ENCODE measurements at places on chromosomes 6 and 20.
A peak's percentile ranks its signal among the peaks of the same experiment; 100 is the strongest.

DNA sequence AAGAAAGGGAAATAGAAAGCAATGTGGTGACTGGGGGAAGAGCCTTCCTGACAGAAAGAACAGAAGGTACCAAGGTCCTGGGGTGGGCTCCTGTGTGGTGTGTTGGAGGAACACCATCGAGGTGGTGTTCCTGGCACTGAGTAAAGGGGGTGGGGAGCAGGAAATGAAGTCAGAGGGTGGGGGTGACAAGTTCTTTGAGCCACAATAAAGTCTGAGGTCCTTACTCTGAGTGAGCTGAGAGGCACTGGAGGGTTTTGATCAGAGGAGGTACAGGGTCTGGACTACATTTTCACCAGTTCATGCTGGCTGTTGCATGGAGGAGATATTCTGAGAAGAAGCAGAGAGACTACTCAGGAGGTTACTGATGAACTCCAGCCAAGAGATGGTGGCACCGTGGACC lies 198.2 kb downstream of the GMPR start:
- DNase-seq: no peak

DNA sequence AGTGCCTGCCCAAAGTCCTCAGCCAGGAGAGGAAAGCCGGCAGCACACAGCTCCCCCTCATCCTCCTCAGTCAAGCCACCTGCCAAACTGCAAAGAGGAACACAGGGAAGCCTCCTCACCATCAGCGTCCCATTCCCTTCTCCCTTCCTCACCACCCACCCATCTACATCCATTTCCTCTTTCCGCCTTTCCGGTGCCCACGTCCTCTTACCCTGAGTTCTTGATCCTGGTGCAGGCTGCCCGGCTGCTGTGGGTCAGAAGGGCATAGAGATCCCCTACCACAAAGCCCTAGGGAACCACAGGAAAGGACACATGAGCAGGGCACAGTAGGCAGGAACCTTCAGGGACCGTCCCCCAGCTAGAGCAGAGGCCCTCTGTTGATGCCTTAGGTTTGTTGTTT lies 6.0 kb downstream of the GNMT start:
- DNase-seq: no peak

- DNase-seq: no peak
These were observed 588.3 kb downstream of the CD109 start for GRCh38 chr6:74284284-74284683.

DNA sequence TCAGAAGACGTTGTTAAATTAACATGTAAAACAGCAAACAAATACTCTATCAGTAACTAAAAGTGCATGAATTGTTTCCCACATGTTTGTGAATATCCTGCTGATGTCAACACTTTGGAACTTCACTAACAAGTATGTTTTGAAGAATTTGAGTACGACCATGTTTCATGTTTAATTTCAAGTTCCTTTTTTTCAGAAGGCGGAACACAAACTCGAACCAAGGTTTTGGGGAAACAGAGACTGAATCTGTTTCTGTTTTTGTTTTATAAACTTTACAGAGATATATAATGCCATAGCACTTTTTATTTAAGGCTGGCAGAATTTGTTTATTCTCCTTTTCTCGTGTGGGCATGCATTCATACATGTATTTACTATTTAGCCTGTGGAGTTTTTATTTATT lies 509.3 kb upstream of the CITED2 start:
- no peak for DNase-seq

DNA sequence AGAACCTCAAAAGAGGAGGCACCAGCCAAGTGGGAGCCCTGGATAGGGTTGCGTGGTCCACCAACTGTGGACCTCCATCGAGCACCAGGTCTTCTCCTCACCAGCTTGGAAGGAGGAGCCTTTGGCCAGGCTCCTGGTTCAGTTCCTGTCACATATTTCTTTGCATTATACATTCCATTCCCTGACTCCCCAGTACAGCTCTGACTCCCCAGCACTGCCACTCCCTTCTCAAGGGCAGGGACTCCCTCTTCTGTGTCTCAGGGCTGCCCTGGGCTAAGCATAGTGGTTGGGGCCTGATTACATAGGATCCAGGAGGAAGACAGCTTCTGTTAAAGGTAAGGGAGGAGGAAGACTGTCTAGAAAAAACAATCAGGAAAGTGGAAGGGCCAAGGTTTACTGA lies 91.1 kb downstream of the MRPL14 start:
- no peak for DNase-seq

- no peak for DNase-seq
These were observed 36.6 kb upstream of the NFATC2 start for GRCh38 chr20:51579137-51579536.

DNA sequence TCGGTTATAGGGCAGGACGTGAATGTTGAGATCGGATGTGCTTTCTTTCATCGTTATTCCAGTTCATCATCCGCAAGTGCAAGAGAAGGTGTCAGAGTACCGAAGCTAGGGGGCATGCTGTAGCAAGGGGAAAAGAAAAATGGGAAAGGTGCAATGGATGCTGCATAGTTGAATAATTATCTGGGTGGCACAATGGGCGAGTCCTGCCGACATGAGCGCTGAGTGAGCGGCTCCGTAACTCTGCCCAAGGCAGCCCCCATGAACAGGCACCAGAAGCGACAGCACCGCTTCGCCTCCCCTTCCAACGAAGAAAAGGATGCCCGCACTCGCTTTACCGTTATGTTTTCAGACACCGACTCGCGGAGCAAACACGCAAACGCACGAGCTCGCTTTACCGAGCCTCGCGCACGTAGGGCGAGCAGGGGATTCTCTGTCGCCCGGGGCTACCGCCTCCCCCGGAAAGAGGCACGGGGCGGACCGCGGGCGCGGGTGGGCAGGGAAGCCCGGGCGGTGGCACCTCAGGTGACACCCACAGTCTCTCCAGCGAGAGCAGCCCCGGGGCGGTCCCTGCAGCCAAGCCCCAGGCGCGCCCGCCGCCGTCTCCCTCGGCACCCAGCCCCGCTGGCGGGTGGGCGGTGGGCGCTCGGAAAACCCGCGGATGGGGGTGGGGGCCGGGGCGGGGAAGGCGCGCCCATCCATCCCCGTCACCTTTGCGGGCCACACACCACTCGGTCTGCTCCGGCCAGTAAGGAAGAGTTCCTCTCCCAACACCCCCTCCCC lies 654 bp downstream of the WASF1 start:
- DNase-seq: peak; percentile 34

DNA sequence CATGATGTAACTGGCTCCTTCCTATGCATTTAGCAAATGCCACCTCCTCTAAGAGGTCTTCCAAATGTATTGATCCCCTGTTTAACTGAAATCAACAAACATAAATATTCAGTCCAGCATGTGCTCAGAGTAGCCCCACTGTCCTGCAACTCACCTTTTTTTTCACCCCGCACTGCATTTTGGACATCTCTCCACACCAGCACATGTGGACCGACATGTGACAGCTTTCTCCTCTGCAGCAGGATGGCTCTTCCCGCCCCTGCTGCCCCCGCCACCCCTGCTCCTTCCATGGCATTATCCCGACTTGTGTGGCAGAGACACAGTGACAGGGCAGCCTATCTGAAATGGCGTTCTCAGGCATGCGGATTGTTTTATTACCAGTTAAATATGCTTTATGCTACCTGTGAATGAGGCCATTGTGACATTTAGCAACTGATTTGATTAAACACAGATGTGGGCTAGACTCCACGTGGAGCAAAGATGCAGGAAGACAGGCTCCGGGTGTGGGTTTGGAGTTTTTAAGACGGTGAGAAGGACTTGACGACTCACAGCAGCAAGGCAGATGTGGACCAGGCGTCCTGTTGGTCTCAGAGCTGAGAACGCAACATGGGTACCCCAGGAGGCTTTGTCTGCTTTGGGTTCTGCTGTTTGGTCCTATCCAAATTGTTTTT lies 161.2 kb downstream of the EYA2 start:
- no peak for DNase-seq

- no peak for DNase-seq
These were observed 13.4 kb downstream of the C20orf173 start for GRCh38 chr20:35515949-35516645.

GRCh38 chr20:31608251-31608945 lies 3.3 kb downstream of the ID1 start:
- no peak for DNase-seq

DNA sequence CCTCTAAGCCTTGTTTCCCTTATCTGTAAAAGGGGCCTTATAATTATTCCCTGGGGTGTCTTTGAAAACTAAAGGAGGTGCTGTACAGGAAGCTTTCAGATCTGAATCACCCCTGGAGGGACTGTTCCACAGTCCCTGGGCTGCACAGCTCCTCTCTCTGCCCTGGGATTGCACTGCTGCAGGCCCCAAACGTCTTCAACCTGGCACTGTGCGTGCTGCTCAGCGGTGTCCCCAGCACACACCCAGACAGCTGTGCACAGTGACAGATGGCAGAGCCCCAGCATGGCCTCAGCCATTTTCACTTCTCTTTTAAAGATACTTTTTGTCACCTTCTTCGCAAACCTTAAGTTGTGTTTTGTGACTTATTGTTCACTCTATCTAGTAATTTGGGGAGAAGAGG lies 50.7 kb upstream of the INSM1 start:
- DNase-seq: no peak

GRCh38 chr20:61443443-61444126 lies 191.5 kb downstream of the CDH4 start:
- no peak for DNase-seq

GRCh38 chr6:16681260-16681873 lies 79.9 kb downstream of the ATXN1 start:
- DNase-seq: no peak

- no peak for DNase-seq
These were observed 194.7 kb upstream of the MCHR2 start for GRCh38 chr6:100188754-100189153.

DNA sequence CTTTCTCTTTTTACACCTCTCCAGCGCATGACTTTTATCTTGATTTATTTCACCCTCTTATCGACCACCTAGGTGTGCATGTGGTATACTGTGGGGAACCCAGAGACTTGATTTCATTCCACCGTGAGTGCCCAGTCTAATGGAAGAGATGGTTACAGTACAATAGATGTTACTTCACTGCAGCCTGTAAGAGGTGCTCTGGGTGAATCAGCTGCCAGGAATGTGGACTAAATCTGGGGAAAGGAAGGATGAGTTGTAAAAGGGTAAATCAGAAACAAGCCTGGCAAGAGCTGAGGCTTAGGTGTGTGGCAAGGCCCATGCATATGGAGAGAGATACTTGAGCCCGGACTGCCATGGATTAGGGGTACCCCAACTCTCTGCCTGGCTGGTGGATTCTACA lies 7.4 kb downstream of the STK35 start:
- no peak for DNase-seq

DNA sequence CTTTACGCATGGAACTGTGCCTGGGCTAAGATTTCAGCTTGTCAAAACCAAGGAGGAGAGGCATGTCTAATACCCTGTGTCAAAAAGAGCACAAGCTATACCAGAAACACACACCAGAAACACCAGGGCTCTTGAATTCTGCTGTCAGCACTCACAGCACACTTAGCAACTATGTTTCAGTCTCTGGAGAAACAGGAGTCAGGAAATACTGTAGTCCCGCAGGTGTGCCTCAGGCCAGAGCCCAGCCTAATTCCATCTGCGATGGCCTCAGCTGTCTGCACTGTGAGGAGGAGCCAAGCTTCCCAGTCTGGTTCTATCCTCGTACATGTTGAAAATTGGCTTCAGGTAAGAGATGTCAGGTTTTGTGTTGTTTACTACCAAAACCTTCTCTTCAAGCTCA lies 31.6 kb downstream of the MTRES1 start:
- no peak for DNase-seq

DNA sequence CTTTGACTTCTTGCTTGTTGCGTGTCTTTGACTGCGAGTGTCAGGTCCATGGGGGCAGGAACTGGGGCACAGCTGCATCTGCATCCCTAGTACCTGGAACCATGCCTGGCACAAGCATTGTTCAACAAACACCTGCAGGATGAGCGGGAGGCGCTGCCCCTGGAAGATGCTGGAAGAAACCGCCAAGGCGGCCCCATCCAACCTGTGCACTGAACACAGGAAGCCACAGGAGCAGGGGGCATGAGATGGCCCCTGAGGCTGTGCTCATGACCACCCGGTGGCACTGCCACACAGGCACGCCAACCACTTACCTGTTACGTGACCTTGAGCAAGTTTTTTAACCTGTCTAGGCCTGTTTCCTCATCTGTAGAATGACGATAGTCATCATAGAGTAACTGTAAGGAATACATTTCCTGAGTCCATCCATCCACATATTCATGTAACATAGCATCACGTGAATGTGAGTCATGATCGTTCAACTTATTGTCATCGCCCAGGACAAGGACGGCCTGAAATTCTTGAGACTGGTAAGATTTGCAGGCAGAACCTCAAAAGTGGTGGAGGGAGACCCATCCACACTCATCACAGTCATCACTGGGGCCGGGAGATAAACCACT lies 374.2 kb downstream of the PREX1 start:
- DNase-seq: no peak

- no peak for DNase-seq
These were observed 90.9 kb upstream of the PREP start for GRCh38 chr6:105493736-105494135.

- no peak for DNase-seq
These were observed 347.8 kb upstream of the FLRT3 start for GRCh38 chr20:14685183-14685582.

GRCh38 chr20:16451001-16451400 lies 122.2 kb downstream of the KIF16B start:
- no peak for DNase-seq

GRCh38 chr6:148873868-148874267 lies 127.0 kb downstream of the UST start:
- DNase-seq: no peak

- DNase-seq: no peak
These were observed 326.3 kb downstream of the RIMS1 start for GRCh38 chr6:72212686-72213085.

GRCh38 chr20:63191400-63191799 lies 24.5 kb downstream of the YTHDF1 start:
- no peak for DNase-seq

GRCh38 chr6:157647261-157647915 lies 175.7 kb upstream of the SNX9 start:
- no peak for DNase-seq

GRCh38 chr6:135568379-135568778 lies 70.8 kb upstream of the AHI1 start:
- DNase-seq: peak; percentile 48

DNA sequence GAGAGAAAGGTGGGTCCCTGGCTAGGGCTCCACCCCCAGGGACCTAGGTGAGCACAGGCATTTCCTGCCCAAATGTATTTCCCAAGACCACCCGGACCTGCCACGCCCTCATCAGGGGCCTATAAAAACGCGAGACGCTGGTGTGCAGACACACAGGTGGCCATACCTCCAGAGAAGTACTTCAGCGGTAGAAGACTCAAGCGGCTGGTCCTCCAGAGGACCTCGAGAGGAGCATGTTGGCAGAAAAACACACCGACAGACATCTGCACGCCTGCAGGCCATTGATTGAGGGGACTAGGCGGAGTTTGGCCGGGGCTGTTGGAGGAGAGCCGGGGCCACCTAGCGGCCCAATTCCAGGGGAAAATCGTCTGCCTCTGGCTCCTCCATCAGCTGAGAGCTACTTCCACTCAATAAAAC lies 695.8 kb upstream of the MMS22L start:
- DNase-seq: no peak

- DNase-seq: no peak
These were observed 91.8 kb upstream of the TGM3 start for GRCh38 chr20:2204021-2204420.

GRCh38 chr20:24328901-24329300 lies 140.5 kb upstream of the SYNDIG1 start:
- DNase-seq: no peak

Data from brain pericyte (primary cell).